ENCODE measurements at places on chromosomes 11 and 22. TPM values are rescaled to one million over a fixed set of nuclear protein-coding genes. Genes with fewer than 3 reads are reported as not detected.

The GGT5 gene
- 86.8 TPM for total RNA-seq

The PRG3 gene
- total RNA-seq, result not detected

The FADD gene
- total RNA-seq, result 17.9 TPM

The PHLDA2 gene
- total RNA-seq, result 5.2 TPM

The HPX gene
- total RNA-seq, result 1.1 TPM

The CAPRIN1 gene
- total RNA-seq, result 252 TPM

The EHF gene
- 1.0 TPM for total RNA-seq

- no peak overlapping the region for H3K4me3 ChIP-seq
- H3K36me3 ChIP-seq, result no peaks in the 10 kb centered on the region
- H3K27ac ChIP-seq, result no peak overlapping the region
- H3K27me3 ChIP-seq, result no peaks in the 10 kb centered on the region
These were observed 106.5 kb upstream of the DRD2 start for GRCh38 chr11:113581713-113582112.

DNA sequence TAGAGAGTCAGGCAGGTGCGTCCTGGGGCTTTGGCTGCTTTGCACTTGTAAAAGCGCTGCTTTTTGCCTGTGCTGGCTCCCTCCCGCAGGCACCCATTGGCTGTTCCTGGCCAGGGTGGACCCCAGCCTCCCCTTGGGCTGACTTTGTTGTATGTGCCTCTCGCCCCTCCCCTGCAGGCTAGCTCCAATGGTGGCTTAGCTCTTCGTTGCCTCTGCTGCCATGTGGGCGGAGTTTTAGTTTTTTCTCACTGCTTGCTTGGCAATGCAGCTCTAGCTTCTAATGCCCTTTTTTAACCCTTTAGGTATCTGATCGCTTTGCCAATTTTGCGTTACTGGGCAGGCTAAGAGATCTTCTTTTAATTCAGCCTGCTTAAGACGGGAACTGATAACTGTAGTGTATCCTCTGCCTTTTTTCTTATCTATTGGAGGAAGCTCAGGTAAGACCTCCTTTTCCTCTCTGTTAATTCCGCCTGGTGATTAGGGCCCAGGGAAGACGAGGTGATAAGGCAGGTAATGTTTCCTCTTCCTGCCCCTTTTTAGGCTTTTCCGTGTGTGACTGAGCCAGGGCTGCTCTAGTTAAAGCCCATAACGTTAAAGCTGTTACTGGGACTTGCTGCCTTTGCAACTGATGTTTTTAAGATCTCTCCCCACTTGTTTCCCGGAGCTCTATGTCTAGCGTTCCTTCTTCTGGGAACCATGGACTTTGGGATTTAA, 11.7 kb upstream of the GLYATL1 start:
- no peaks in the 10 kb centered on the region for H3K36me3 ChIP-seq
- no peaks in the 10 kb centered on the region for H3K4me1 ChIP-seq

DNA sequence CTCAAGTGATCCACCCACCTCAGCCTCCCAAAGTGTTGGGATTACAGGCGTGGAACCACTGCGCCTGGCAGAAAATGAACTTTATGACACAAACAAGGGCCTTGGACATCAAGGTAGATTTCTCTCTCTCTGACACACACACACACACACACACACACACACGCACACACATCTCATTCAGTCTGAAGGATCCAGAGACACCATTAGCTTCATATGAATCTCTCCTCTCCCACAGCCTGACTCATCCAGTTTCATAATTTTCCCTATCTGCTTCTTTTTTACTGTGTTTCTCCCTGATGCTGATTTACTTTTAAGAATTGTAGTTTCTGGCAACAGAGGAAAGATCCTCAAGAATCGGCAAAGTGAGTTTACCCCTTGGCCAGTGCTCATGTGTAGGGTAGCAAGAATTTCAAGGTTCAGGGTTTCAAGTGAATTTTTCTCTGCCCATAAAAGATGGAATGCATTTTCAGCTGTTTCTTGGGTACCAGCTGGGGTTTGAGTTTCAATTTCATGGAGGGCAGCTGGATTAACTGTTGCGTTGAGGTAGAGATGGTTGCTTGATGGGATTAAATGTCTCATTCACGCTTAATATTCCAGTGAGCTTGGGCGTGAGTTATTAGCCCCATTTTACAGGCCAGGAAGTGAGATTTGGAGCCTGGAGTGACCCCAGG, 3.5 kb downstream of the MYO18B start:
- H3K27ac ChIP-seq, result no peak overlapping the region
- H3K4me3 ChIP-seq, result no peak overlapping the region
- H3K36me3 ChIP-seq, result no peaks in the 10 kb centered on the region
- no peaks in the 10 kb centered on the region for H3K4me1 ChIP-seq

DNA sequence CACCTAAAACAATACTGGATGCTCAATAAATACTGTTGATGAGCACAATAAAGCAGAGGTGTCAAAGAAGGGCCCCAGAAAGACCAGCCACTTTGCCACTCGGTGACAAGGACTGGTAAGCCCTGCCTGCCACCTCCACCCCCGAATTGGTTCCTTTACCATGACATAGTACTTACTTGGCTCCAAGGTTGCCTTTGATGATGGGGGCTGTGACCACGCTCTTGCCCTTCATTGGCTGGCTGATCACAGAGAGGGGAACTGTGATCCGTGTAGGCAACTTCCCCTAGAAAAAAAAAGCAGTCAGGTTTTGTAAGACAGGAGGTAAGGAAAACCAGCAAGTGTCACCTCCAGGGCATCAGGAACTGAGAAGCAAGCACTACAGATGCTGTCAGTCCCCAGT, 29.7 kb downstream of the NFRKB start:
- no peaks in the 10 kb centered on the region for H3K36me3 ChIP-seq
- DNase-seq, result no peak

- peaks cover 7% of the 10 kb centered on the region for H3K4me1 ChIP-seq
- no peaks in the 10 kb centered on the region for H3K27me3 ChIP-seq
- no peaks in the 10 kb centered on the region for H3K36me3 ChIP-seq
- H3K27ac ChIP-seq, result no peak overlapping the region
- DNase-seq, result no peak
- H3K4me3 ChIP-seq, result no peak overlapping the region
These were observed 65.9 kb downstream of the ADAMTS15 start for GRCh38 chr11:130514316-130514715.

DNA sequence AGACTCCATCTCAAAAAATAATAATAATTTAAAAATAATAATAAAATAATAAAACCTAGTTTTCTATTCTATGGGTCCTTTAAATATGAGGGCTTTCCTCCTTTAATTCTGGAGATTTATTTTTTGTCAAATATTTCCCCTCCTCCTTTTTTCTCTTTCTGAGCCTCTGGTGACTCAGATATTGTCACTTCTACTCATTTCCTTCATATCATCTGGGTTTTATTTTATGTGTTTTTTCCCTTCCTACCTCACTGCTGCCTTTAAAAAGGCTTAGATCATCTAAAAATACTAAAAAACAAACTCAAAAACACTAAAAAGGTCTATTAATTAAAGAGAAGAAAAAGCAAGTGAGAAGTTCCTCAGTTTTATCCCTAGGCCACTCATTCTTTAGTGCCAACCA, 138.9 kb downstream of the SPON1 start:
- H3K36me3 ChIP-seq, result no peaks in the 10 kb centered on the region
- no peaks in the 10 kb centered on the region for H3K4me1 ChIP-seq
- H3K27ac ChIP-seq, result no peak overlapping the region
- DNase-seq, result no peak
- no peak overlapping the region for H3K4me3 ChIP-seq

GRCh38 chr11:59144579-59145345, 2.1 kb downstream of the FAM111A start:
- no peaks in the 10 kb centered on the region for H3K4me1 ChIP-seq
- H3K27me3 ChIP-seq, result no peaks in the 10 kb centered on the region
- peak; percentile 87 for DNase-seq
- peak overlapping the region; percentile 95 for H3K4me3 ChIP-seq
- peak overlapping the region; percentile 97 for H3K27ac ChIP-seq
- H3K36me3 ChIP-seq, result no peaks in the 10 kb centered on the region

DNA sequence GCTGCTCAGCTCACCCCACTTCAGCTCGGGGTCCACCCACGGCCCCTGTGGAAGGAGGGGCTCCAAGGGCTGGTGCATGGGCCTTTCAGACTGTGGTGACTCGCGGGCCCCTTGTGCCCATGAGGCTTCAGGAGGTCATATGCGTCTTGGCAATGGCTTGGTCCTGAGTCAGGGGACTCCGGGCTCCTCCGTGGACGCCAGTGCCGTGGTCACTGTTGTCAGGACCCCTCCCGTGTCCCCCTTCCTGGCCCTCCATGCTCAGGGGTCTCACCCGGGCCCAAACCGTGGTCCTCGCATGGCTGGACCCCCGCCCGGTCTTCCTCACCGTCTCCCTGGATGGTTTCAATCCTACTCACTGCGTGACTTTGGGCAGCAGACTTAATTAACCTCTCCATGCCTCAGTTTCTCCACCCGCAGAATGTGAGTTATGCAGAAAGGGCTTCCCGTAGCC, 436.4 kb downstream of the TBC1D22A start:
- no peak overlapping the region for H3K4me3 ChIP-seq
- H3K4me1 ChIP-seq, result no peaks in the 10 kb centered on the region
- H3K27ac ChIP-seq, result no peak overlapping the region
- DNase-seq, result no peak
- H3K27me3 ChIP-seq, result no peaks in the 10 kb centered on the region

GRCh38 chr11:31655483-31655882, 145.9 kb downstream of the ELP4 start:
- no peak overlapping the region for H3K27ac ChIP-seq
- DNase-seq, result no peak
- no peaks in the 10 kb centered on the region for H3K27me3 ChIP-seq
- no peaks in the 10 kb centered on the region for H3K36me3 ChIP-seq

DNA sequence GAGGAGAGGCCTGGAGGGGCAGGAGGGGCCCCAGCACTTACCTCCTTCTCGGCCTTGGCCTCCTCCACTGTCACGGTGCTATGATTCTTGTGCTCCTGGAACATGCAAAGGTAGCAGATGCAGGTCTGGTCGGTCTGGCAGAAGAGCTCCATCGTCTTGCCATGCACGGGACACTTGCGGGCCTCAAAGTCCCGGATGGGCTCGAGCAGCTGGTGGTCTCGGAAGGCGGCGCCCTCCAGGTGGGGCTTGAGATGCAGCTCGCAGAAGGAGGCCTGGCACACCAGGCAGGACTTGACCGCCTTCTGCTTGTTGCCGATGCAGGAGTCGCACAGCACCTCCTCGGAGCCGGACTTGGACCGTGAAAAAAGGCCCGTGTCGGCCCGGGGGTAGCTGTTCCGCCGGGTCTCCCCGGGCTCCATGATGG, 714 bp downstream of the TRIM29 start:
- H3K4me3 ChIP-seq, result no peak overlapping the region
- H3K4me1 ChIP-seq, result no peaks in the 10 kb centered on the region
- H3K27ac ChIP-seq, result no peak overlapping the region
- peak; percentile 8 for DNase-seq

- no peak overlapping the region for H3K4me3 ChIP-seq
- H3K36me3 ChIP-seq, result no peaks in the 10 kb centered on the region
- H3K27ac ChIP-seq, result no peak overlapping the region
- H3K27me3 ChIP-seq, result no peaks in the 10 kb centered on the region
These were observed 35.8 kb downstream of the SC5D start for GRCh38 chr11:121328176-121328966.

DNA sequence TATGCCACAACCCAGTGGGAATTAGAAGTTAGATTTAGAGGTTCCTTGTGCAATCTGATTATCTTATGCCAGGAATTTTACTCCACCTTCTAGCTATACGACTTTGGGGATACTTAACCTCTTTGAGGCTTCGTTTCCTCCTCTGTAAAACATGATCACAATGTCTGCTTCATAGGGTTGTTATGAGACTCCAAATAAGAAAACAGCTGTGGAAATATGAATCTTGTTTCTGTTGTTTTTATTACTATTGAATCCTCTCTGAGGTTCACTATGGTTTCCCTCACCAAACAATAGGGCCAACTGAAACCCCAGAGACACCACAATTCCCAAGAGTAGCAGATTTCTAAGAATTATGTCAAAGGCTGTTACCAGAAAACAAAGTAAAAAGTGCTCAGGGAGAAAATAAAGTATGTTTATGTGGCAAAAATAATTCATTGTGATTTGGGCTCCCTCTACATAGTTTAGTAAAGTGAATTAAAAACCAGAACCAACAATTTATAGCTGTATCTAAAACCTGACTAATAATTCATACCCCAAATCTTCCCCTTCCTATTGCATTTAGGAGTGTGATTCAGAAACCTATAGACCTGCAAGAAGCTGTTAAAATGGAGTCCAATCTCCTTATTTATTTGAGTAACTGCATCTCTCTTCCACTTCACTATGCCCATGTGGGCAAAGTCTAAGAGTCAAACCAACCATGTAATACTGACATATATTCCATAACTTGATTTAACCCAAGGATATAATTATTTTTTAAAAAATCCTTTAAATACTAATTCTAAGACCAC, 38.4 kb downstream of the AMBRA1 start:
- H3K27me3 ChIP-seq, result no peaks in the 10 kb centered on the region
- H3K4me1 ChIP-seq, result peaks cover 14% of the 10 kb centered on the region
- DNase-seq, result no peak
- H3K4me3 ChIP-seq, result no peak overlapping the region
- H3K27ac ChIP-seq, result peak overlapping the region; percentile 92

DNA sequence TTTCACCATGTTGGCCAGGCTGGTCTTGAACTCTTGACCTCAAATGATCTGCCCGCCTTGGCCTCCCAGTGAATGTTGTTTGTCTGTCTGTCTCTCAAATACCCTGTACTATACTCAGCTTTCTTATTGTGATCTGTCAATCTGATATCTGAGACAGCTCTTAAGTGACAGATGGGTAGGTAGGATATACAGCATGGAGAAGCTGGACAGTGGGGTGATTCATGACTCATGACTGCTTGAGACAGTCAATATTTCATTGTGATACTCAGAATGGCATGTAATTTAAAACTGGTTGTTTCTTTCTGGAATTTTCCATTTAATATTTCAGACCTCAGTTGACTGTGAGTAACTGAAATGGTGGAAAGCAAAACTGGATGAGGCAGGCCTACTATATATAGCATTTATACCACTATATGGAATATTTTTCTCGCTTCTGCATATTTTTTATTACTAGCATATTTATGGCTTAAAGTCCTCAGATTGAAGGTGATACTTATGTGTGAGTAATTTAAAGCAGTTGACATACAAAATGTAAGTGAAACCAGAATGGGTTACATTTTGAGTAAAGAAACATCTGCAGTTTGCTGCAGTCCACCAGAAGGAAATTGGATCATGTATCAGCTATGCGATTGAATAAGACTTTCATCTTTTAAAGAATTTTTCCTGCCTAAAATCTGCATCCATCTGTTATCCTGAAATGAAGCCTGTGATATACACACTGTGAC, 22.3 kb downstream of the ARHGAP42 start:
- no peaks in the 10 kb centered on the region for H3K4me1 ChIP-seq
- H3K27me3 ChIP-seq, result no peaks in the 10 kb centered on the region
- no peak overlapping the region for H3K4me3 ChIP-seq
- no peak for DNase-seq
- H3K27ac ChIP-seq, result no peak overlapping the region

- H3K36me3 ChIP-seq, result no peaks in the 10 kb centered on the region
- DNase-seq, result no peak
- H3K4me3 ChIP-seq, result no peak overlapping the region
These were observed 47.4 kb downstream of the SYT13 start for GRCh38 chr11:45238724-45239123.

GRCh38 chr11:70713086-70713835, 314.9 kb downstream of the CTTN start:
- H3K27ac ChIP-seq, result no peak overlapping the region
- H3K4me3 ChIP-seq, result no peak overlapping the region
- no peaks in the 10 kb centered on the region for H3K27me3 ChIP-seq
- no peaks in the 10 kb centered on the region for H3K4me1 ChIP-seq
- H3K36me3 ChIP-seq, result no peaks in the 10 kb centered on the region

Measured in uterus (tissue), 4 donors.